ENCODE measurements at places on chromosomes 3 and 15. TPM values are rescaled to one million over a fixed set of nuclear protein-coding genes. Genes with fewer than 3 reads are reported as not detected.

The GOLGA8M gene
- total RNA-seq = not detected

The SI gene
- not detected for total RNA-seq

The CEP97 gene
- total RNA-seq = 21.4 TPM

The FBXW12 gene
- 0.27 TPM for total RNA-seq

The EXD1 gene
- total RNA-seq = not detected

The GOLGA6A gene
- total RNA-seq = not detected

The IL17RC gene
- 47.9 TPM for total RNA-seq

The PRRT3 gene
- total RNA-seq = 5.5 TPM

The ELL3 gene
- total RNA-seq = 2.1 TPM

The GOLGA8T gene
- not detected for total RNA-seq

The LMLN gene
- total RNA-seq = 9.2 TPM

The CFAP20DC gene
- total RNA-seq = 1.3 TPM

The C3orf70 gene
- 1.1 TPM for total RNA-seq

The C3orf22 gene
- not detected for total RNA-seq

The CISH gene
- 1.4 TPM for total RNA-seq

The TUSC7 gene
- not detected for total RNA-seq

The CA12 gene
- total RNA-seq = 174 TPM

The GUCA1C gene
- total RNA-seq = not detected

The TM2D3 gene
- 41.8 TPM for total RNA-seq

The EOMES gene
- total RNA-seq = not detected

The SYNPR gene
- not detected for total RNA-seq

The ZNF609 gene
- 19.3 TPM for total RNA-seq

The DAPK2 gene
- 3.7 TPM for total RNA-seq

The LRRC31 gene
- not detected for total RNA-seq

The TRAK1 gene
- total RNA-seq = 51.6 TPM

The PIGX gene
- total RNA-seq = 28.0 TPM

The CASR gene
- total RNA-seq = not detected

The FAM227B gene
- total RNA-seq = 4.3 TPM

The CAMKV gene
- total RNA-seq = not detected

The REC114 gene
- not detected for total RNA-seq

The PLA2G4D gene
- not detected for total RNA-seq

The RBPMS2 gene
- total RNA-seq = 0.09 TPM

The TEX9 gene
- 8.3 TPM for total RNA-seq

The AHSG gene
- total RNA-seq = not detected

The MFGE8 gene
- 217 TPM for total RNA-seq

The SERINC4 gene
- not detected for total RNA-seq

The CTXN2 gene
- total RNA-seq = not detected

The CCDC54 gene
- not detected for total RNA-seq

The IL16 gene
- total RNA-seq = 1.4 TPM

The GABPB1 gene
- total RNA-seq = 31.9 TPM

The LRRC34 gene
- 7.4 TPM for total RNA-seq

The ABHD2 gene
- total RNA-seq = 100 TPM

The KY gene
- 1.6 TPM for total RNA-seq

The CADPS gene
- total RNA-seq = 0.57 TPM

The CHRNB4 gene
- not detected for total RNA-seq

The CCDC80 gene
- total RNA-seq = 614 TPM

The CCDC9B gene
- total RNA-seq = 16.2 TPM

The CYP1A2 gene
- total RNA-seq = not detected

The ECE2 gene
- not detected for total RNA-seq

Measured in fibroblast of the aortic adventitia (primary cell).